Daoy (cell line): ENCODE measurements at places on chromosomes 3 and 15.

GRCh38 chr15:91603384-91604080 lies 250.0 kb upstream of the SLCO3A1 start:
- DNase-seq = no peak

DNA sequence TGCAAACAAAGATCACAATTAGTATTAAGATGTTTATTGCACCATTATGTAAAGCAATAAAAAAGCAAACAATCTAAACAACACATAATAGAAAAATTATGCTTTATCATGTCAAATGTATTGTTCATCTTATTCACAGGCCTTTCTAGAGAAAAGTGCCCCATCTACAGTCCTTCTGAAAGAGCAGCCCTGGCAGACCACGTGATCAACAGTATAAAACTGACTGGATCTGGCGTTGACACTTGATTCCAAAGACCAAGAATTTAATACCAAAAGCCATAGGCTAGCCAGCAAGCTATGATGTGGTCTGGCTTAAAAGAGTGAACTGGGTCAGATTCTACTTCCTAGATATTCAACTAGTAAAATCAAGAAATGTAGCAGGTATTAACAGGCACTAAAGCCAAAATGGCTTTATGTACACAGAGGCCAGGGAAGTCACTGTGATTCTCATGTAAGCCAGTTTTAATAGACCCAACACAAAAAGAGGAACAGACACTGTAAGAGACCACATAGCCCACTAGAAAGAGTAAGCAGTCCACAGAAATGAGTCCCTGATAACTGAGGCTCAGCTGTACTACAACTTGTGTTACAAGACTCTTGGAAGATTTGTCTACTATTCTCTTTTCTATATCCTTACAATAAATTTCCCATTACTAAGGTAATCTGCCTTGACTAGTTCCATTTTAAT lies 32.5 kb downstream of the DMXL2 start:
- DNase-seq = no peak

- DNase-seq = no peak
Observed at GRCh38 chr3:16398648-16399047, 114.9 kb downstream of the RFTN1 start.

- DNase-seq = no peak
Observed at GRCh38 chr15:66912001-66912400, 153.4 kb upstream of the SMAD3 start.

- no peak for DNase-seq
Observed at GRCh38 chr15:83174891-83175290, 32.7 kb downstream of the HDGFL3 start.

DNA sequence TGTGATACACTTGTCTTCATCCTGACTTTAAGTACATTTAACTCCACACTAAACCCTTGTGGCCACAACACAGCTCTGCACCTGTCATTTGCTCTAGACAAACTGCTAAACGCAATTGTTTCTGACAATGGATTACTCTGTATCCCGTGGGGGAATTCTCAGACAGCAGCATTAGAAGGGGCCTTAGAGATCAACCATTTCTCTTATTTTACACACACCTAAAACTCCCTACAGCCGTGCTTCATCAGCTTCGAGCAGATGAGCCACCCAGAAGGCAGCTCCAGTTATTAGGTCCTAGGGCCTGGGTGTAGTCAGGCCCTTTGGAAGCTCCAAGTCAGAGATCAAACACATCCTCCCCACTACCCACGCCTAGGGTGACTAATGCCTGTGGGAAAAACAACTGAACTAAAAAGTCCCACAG lies 1.3 kb upstream of the IL12A start:
- peak; percentile 58 for DNase-seq

GRCh38 chr3:113574213-113574612 lies 41.9 kb downstream of the SIDT1 start:
- DNase-seq = no peak
